ENCODE measurements at places on chromosomes 16 and 17.

- no peak for ATAC-seq
Measured at GRCh38 chr16:79562166-79562823, 38.2 kb downstream of the MAF start.

GRCh38 chr17:74288785-74289184, 14.8 kb downstream of the DNAI2 start:
- no peak for ATAC-seq

DNA sequence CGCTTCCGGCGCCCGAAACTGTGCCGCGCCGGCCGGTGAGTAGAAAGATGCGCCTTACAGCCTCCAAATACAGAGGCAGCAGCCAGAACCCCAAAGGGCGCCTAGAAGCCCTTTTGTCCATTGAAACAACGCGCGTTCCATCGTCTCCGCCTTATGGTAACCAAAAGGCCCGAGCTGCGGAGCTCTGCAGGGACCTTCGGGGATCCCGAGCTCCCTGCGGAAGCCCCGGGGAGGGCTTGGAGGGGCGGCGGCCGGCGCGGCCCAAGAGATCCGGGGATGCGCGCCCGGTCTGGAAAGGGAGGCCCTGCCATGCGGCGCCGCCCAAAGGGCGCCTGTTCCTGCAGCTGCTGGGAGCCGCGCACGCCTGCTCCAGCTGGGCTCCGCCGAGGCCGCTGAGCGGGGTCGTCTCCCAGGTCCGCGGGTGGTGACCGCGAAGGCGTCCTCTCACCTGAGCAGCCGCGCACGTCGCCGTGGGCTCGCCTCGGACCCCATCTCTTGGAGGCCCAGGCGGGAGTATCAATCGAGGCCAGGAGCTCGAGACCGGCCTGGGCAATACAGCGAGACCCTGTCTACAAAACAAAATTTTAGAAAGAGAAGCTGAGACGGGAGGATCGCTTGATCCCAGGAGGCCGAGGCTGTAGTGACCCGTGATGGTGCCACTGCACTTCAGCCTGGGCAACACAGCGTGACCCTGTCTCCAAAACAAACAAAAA, 742 bp upstream of the FBXO31 start:
- ATAC-seq = peak; percentile 62

DNA sequence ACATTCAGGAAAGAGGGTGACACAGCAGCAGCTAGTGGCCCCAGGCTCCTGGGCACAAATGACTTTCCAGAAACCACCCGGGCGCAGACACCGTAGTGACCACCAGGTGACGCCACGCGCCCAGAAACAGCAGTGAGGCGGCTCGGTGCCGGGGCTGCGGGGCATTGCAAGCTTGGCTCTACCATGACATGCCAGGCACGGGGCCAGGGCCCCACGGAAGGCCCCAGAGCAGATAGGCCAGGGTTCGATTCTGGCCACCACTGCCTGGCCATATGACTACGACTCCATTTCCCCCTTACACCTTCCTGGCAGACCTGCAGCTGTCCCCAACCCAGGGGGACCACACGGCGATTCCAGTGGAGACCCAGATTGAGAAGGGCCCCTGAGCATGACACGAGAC, 6.7 kb downstream of the RHBDF1 start:
- ATAC-seq = peak; percentile 92

GRCh38 chr16:85128079-85128837, 16.0 kb upstream of the CIBAR2 start:
- no peak for ATAC-seq

- no peak for ATAC-seq
Measured at GRCh38 chr17:70329721-70330120, 160.4 kb downstream of the KCNJ2 start.

- peak; percentile 97 for ATAC-seq
Measured at GRCh38 chr17:29140051-29140621, 40.1 kb downstream of the MYO18A start.

DNA sequence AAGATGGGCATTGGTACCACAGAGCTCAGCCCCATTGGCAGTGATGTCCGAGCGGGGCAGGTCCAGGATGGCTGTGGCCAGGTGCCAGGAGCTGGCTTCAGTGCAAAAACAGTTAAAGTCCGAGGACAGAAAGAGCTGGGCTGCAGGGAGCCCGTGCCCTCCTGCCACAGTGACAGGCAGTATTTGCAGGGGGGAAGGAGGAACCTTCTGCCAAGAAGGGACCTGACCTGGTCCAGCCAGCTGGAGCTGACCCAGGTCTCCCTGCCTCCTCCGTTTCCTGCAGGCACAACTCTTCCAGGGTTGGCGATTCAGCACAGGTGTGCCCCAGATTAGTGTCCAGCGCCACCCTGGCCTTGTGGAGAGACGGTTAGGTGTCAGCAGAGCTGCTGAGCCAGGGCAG, 199.0 kb downstream of the ENGASE start:
- ATAC-seq = no peak

DNA sequence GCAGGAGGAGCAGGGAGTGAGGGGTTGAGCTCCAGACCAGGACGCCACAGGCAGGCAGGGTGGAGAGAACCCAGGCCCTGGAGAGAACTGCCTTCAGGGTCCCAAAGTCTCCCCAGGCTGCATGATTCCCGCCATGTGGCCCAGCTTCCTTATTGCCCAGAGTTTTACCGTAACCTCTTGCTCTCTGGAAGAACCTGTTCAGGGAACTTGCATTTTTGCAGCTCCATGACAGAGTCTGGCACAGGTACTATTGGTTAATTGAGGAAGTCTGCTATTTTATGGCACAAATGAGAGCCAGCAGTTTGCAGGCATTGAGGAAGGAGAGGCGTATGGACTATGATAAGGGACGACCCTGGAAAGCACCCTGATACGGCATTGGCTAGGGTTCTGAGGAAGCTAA, 11.6 kb upstream of the NOS2 start:
- no peak for ATAC-seq

GRCh38 chr16:11779074-11779473, 18.0 kb downstream of the ZC3H7A start:
- ATAC-seq = no peak

DNA sequence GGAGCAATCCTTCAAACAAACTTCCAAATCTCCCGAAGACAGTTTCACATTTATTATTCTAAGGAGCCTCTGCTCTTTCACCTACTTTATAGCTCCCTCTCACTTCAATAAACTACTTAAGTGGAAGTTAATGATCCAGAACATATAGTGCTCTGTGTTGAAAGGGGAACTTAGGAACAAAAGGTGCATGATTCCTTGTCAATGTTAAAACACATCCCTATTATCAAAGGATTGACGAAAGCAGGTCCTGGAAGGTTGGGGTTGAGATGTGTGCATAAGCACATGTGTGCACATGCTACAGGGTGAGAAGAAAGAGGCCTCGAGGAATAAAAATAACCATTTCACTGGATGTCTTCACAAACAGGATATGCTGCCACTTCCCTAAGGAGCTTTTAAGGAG, 170.3 kb downstream of the SLC39A11 start:
- ATAC-seq = no peak

GRCh38 chr17:17070931-17071330, 28.7 kb downstream of the MPRIP start:
- no peak for ATAC-seq

GRCh38 chr16:20241321-20241720, 86.0 kb downstream of the GP2 start:
- no peak for ATAC-seq

GRCh38 chr16:75088216-75088615, 28.4 kb downstream of the LDHD start:
- ATAC-seq = no peak

DNA sequence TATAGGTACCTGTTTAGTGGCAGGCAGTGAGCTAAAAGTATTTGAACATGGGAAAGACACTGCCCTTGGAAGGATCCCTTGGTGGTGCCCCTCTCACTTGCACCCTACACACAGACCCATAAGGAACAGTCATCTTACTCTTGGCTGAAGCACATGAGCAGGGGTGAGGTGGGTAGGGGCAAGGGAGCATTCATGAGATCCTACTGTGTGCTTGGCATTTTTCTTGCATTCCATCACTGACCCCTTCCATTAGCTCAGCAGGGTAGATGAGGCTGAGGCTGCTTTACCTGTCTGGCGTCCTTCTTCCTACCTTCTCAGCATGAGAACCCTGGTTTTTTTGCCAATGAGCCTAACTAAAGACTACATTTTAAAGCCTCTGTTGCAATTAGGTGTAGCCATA, 48.3 kb downstream of the CCT6B start:
- ATAC-seq = no peak

DNA sequence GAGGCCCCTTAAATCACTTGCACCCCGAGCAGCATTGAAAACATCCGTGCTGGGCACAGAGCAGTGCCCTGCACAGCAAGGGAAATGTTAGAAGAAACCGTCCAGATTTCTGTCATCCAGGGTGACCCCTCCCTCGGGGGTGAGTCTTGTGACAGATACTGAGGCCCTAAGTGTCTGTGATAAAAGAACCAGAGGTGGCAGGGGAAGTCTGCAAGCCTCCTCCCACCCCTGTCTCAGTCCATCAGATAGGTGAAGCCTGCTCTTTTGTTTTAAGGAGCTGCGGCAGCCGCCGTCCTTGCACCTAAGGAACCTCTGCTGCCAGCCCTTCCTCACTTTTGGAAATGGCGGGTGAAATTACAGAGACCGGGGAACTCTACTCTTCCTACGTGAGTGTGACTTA, 845 bp upstream of the NAT9 start:
- no peak for ATAC-seq

DNA sequence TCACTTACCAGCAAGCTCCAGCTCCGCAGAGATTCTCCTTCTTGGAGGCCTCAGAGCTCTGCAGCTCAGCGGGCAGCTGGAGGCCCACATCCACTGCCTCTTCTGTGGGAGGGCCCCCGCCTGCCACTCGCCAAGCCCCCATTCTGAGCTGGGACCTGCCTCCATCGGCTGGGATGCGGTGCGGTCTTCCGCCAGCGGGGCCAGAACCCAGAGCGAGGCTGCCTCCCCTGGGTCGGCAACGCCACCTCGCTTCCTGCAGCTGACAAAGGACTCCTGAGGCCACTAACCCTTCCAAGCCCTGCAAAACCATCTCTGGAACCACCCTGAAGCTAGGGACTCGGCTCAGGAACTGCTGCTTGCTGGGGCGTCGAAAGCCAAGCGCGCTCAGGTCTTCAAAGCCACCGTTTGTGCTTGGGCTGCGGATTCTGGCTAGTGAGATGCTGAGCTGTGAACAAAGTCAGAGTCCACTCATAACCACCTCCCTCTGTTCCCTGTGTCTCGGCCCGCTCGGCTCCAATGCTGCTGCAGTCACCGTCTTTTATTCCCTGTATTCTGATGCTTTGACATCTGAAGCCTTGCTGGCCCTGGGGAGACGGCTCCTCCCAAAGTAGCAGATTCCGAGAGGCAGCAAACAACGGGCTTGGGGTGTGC, 174.3 kb downstream of the ENGASE start:
- no peak for ATAC-seq

- ATAC-seq = peak; percentile 55
Measured at GRCh38 chr17:68812876-68813584, 142.2 kb downstream of the ABCA8 start.

- ATAC-seq = peak; percentile 73
Measured at GRCh38 chr16:66740010-66740409, 11.4 kb downstream of the DYNC1LI2 start.

DNA sequence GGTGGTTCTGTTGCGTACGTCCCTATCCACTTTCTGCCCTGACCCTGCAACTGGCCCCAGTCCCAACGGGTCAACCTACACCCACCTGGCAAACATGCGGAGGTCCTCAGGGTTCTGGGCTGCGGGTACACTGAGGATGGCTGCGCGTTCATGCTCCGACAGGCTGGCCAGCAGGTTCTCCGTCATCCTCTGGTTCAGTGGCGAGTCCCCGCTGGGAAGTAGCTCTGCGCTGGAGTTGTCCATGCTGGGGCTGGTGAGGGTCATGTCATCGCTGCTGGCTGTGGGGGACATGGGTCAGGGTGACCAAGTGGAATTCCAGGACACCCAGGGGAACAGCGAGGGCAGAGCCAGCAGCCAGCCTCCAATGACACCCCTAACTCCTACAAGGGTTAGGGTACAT, 10.6 kb downstream of the MPG start:
- no peak for ATAC-seq

DNA sequence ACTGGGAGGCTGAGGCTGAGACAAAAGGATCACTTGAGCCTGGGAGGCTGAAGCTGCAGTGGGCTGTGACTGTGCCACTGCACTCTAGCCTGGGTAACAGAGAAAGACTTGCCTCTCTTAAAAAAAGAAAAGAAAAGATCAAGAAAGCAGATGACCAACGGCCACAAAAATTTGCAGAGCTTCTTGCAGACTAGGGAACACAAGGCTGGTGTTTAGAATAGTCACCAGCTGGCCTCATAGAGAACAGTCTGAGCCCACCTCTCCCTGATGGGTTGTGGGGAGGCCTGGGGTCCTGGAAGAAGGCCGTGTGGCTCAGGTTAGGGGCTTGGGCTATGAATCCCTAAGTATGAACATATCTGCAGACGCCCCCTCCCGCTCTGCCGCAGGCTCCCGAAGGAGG, 73.7 kb upstream of the MED9 start:
- ATAC-seq = no peak

DNA sequence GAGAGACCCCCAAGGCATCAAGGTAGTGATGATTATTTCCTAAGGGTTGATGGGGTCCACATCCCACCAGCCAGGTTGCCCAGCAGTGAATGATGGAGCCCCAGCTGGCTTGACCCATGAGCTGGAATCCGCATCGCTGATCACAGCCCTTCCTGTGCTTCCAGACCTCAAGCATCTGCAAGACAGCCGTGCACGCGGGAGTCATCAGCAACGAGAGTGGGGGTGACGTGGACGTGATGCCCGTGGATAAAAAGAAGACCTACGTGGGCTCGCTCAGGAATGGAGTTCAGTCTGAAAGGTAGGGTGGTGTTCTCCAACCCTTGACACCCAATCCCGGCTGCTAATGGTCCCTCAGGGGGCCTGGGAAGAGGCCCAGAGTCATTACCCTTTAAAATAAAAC, 69.3 kb downstream of the CRISPLD2 start:
- no peak for ATAC-seq

GRCh38 chr17:2230877-2231276, 72.7 kb downstream of the SMG6 start:
- ATAC-seq = no peak

GRCh38 chr16:50059111-50059510, 6.7 kb upstream of the HEATR3 start:
- no peak for ATAC-seq

- ATAC-seq = no peak
Measured at GRCh38 chr16:50588276-50588675, 40.1 kb downstream of the NKD1 start.

GRCh38 chr16:76787394-76787793, 403.6 kb upstream of the MON1B start:
- ATAC-seq = no peak

GRCh38 chr17:17745476-17746455, 64.5 kb downstream of the RAI1 start:
- no peak for ATAC-seq

Data from SK-N-SH treated with all-trans-retinoic acid at 6 μM for 48 hours (cell line).